ENCODE measurements at places on chromosomes 11 and 22.

GRCh38 chr11:15774388-15774939 lies 581.9 kb downstream of the SOX6 start:
- DNase-seq, result no peak

DNA sequence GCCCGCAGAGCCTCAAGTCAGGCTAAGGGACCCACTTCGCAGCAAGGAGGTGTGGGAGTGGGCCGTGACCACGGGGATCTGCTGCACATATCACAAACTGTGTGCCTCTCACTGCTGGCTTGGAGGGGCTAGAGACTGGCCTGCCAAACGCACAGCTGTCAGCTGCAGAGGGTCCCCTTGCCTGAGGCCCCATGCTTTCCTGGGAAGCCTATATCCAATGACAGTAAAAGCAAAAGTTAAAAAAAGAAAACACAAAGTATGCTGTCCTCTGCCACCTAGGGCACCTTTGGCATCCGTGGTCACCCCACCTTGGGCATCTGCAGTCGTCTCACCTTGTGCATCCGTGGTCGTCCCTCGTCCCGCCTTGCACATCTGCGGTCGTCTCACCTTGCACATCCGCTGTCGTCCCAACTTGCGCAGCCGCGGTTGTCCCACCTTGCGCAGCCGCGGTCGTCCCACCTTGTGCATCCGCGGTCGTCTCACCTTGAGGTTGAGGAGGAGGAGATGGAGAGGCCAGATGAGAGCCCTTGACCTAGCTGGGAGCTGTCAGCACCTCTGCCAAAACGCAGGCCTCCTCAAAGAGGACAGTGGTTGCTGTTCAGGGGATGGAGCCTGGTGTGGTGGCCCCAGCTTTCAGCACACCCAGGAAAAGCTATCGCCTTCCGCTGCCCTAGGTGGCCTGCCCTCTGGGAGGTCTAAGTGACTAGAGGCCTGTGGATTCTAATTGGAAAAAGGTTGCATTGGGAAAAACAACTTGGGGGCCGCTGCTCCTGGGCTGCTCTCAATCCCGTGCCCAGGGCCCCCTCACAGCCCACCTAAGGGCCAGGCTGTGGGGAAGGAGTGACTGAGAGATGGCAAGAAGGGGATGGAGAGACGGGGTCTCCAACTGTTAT lies 90.5 kb downstream of the MYEOV start:
- no peak for DNase-seq

DNA sequence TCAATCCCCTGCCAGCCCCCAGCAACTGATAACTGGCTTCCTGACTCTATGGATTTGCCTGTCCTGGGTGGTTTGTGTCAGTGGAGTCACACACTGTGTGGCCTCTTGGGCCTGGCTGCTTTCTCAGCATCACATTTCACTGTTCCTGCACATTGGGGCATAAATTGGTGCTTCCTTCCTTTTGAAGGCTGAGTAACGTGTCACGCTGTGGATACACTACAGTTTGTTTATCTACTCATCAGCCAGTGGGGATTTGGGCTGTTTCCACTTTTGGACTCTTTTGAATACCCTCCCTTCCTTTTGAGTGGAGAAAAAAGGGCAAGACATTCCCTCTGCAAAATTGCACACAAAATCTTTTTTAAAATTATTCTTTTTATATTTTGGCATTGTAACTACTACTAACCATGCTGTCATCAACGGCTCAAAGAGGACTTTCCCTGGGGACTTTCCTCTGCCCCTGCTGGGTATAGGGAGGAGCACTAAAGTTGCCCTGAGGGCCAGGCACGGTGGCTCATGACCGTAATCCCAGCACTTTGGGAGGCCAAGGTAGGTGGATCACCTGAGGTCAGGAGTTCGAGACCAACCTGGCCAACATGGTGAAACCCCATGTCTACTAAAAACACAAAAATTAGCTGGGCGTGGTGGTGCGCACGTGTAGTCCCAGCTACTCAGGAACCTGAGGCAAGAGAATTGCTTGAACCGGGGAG lies 7.8 kb upstream of the CELSR1 start:
- DNase-seq, result no peak

DNA sequence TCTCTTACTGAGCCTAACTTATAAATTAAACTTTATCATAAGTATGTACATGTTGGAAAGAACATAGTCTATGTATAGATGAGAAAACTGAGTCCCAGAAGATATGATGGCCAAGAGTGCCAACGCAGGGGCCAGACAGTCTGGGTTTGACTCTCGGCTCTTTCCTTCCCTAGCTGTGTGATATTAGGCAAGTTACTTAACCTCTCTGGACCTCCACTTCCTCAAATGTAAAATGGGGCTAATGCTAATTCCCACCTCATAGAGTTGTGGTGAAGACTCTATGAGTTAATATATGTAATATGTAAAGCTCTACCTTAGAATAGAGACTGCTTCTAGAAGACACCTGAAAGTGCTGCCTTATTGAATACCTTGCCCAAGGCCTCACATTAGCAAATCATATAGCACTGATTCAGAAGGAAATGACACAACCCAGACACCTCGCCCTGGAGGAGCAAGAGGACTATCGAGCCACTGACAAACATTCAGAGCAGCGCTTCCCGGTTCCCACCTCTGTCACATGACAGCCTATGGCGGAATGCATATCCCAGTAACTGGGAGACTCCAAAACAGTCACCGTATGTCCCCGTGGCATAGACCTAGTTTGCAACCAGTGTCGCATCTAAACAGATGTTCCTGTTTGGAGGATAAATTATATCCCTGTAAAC lies 11.3 kb upstream of the CCDC86 start:
- no peak for DNase-seq

- no peak for DNase-seq
Measured at GRCh38 chr22:41842996-41843970, 10.4 kb downstream of the SREBF2 start.

DNA sequence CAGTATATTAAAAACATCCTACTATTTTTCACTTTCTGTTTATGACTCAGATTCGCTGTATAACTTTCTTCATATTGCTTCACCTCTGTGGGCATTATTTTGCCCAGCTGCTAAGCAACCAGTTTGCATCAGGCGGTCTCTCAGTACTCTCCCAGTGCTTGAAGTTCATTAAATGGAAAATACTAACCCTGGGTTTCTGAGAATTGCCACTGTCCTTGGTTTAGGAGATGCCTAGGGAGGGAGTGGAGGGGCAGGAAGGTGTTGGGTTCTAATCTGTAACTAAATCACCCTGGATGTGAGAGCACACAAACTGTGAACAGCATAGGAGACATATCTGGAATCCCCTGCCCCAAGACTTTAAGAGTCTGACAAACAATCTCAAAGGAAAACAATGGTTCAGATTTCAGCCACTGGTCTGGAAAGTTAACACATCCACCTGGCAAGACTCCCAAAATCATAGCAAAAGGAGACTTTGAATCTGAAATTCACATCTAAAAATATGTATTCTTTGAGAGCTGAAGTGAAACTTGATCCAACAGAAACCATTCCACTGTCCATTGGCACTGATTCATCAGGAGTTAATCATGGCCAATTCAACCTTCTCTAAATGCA lies 540.0 kb downstream of the SOX6 start:
- no peak for DNase-seq

DNA sequence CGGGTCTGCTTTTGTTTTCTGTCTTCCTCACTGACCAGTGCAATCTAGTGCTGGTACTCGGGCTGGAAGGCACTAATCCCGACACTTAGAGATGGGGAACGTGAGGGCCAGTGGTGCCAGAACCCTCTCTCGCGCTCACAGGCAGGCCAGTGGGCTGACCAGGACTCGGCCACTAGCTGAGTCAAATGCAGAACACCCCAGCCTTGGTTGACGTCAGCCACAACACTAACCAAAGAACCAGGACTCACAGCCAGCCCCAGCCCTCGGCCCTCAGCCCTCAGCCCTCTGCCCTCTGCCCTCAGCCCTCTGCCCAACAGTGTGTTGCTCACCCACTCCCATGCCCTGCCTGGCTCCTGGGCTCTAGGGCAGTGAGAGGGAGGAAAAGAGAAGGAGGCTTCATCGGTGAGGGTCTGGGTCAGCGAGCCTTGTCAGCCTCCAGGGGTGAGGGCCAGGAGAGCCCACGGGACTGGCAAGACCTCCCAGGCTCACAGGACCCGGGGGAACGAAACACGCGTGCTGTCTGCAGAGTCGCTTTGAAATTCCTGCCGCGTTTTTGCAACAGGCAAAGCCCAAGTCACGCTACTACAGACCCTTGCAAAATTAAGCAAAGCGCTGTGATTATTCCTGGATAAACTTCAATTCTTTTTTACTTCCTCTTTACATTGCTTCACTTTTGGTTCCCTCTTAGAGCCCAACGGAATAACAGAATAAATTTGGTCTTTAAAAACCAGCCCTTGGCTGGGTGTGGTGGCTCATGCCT lies 27.5 kb downstream of the KIAA0930 start:
- DNase-seq, result no peak

DNA sequence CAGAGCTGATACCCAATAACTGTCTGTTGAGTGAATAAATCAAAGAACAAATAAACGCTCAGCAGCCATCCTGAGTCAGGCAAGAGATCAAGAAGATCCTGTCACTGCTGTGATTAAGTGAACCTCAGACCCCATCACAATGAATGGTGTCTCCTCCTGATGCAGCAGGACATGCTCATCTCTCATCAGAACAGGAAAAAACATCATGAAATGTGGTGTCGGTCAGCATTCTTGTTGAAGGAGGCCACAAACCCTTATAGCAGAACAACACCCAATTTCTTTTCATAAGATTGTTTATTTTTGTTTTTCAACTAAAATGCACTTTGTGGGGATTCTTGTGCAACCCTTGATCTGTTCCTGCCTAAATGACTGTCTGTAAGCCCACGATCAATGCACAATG lies 60.3 kb downstream of the SYTL2 start:
- no peak for DNase-seq

- DNase-seq, result peak; percentile 24
Measured at GRCh38 chr11:17351510-17352176, at the start of gene NCR3LG1. Gene NCR3LG1 (plus strand): TSS chr11:17351800. CDS start chr11:17351970, 170 bp downstream.

GRCh38 chr11:74185285-74185684 lies 14.2 kb downstream of the PPME1 start:
- no peak for DNase-seq

GRCh38 chr22:30823015-30823370 lies 128.3 kb downstream of the OSBP2 start:
- DNase-seq, result no peak

DNA sequence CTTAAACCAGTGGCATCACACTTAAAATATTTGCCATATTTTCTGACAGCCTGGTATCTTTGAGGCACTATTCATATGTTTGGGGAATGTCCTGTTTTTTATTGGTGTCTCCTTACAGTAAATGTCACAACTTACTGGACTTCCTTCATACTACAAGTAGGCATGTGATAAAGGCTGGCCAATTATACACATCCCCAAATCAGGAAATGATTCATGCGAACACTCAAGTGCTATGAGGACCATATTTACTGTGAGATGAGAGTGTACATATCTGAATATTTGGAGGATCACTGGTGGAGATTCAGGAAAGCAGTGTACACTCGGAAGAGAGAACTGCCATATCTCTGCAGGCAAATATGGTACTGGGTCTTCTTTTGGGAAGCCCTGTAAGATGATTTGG lies 913.8 kb upstream of the CHORDC1 start:
- DNase-seq, result no peak

- DNase-seq, result no peak
Measured at GRCh38 chr11:121711939-121712338, 259.2 kb upstream of the SORL1-AS1 start.

DNA sequence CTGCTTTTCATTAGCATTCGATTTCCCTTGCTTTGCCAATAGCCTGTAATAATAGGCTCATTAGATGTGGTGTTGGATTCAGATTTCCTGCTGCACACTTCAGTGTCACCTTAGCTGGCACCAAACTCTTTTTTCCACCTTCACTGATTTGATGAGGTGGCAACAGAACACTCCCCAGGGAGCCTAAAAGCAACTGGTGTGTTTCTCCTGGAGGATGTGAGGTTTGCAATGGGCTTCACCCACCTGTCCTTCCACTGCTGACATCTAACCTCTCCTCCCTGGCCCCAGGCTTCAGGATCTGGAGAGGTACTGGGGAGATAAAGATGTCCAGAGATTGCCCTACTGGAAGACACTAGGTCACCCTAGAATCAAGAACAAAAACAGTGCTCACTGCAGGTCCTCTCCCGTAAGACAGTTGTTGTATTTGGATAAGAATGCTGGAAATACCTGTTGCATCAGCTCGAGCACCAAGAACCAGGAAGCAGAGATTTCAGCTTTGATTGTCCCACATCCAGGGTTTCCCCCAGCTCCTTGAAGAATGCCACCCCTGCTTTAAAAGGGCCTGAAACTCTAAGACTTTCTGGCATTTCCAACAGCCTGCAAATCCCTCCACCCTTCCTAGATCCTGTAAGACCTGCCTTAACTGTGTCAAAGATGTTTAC lies 96.9 kb downstream of the SLC1A2 start:
- DNase-seq, result no peak

DNA sequence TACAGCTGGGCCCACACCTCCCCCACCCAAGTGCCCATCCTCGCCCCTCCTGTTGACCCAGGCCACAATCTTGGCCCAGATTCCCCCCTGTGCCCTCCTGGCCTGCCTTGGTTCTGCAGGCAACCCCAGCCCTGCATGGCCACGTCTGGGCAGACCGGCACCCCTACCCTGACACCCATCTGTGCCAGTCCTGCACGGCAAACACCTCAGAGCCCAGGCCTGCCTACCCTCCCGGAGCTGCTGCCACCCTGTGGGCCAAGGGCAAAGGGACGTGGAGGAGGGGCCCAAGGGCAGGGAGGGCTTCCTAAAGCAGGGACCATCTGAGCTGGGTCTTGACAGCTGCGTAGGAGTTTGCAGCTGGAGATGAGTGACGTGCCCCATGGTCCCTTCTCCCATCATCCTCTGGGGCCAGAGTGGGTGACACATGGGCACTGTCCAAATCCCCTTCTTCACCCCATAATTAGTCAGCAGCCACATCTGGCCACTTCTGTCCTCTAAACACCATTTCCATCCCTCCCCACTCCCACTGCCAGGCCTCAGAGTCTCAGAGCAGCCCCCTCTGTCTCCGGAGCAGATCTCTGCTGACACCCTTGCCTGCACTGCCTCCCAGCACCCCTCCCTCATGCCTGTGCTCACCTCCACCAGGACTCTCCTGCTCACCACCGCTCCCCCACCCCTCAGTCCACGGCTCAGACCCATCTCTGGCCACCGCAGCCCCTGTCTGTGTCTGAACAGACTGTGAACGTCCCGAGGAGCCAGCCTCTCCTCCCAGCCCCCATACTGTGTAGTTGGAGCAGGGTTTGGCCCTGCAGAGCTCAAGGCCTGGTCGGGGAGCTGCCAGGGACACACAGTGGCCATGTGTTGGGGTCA lies 35.6 kb upstream of the PPARA start:
- no peak for DNase-seq

DNA sequence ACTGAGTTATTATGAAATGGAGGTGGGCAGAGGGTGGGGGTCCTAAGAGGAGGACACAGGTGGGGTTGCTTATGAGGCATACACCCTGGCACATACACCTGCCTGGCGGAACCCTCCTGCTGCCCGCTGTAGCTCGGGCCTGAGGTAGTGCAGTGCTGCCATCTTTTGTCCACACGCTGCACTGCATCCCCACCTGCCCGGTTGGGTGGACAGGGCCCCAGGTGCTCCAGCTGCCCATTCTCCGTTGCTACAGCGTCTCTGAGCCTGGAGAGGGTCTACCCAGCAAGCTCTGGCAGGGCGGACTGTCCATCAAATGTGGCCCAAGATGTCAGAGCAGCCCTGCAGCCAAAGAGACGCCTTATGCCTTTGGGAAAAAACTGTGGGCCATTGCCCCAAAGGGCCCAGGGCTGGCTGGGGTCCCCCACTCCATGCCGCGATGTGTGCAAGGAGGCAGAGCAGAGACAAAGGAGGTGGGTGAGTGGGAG lies 131.2 kb downstream of the BUD13 start:
- DNase-seq, result peak; percentile 30

GRCh38 chr11:20611892-20612291 lies 12.5 kb downstream of the SLC6A5 start:
- no peak for DNase-seq

GRCh38 chr11:111910676-111911562 lies 651 bp downstream of the CRYAB start:
- DNase-seq, result no peak

GRCh38 chr11:112748713-112749543 lies 212.3 kb upstream of the NCAM1 start:
- no peak for DNase-seq
